ENCODE measurements at places on chromosomes 7 and 10. TPM values are rescaled to one million over a fixed set of nuclear protein-coding genes. Genes with fewer than 3 reads are reported as not detected.

Gene ITGB8
- 7.1 TPM for total RNA-seq

Gene LRRC18
- total RNA-seq: not detected

Gene COA1
- total RNA-seq: 41.8 TPM

Gene CARD11
- total RNA-seq: 46.0 TPM

Gene HOXA3
- total RNA-seq: 0.75 TPM

Gene SPDYE3
- not detected for total RNA-seq

Gene DENND2A
- total RNA-seq: 0.66 TPM

Gene ZNF239
- 2.9 TPM for total RNA-seq

Gene HOXA4
- 0.85 TPM for total RNA-seq

Gene VIPR2
- total RNA-seq: not detected

Gene MPP7
- total RNA-seq: 0.56 TPM

Gene AKR1C2
- not detected for total RNA-seq

Gene BLVRA
- 32.9 TPM for total RNA-seq

Gene SLC39A12
- total RNA-seq: under 0.01 TPM

Gene SFRP4
- total RNA-seq: 0.09 TPM

Gene CYP2E1
- not detected for total RNA-seq

Gene MACC1
- under 0.01 TPM for total RNA-seq

Gene SEMA3A
- total RNA-seq: 47.7 TPM

Gene GLI3
- total RNA-seq: 3.5 TPM

Gene SPOCK2
- 0.28 TPM for total RNA-seq

Gene WNT2
- 0.19 TPM for total RNA-seq

Gene RADIL
- 1.0 TPM for total RNA-seq

Gene NPSR1
- total RNA-seq: not detected

Gene TBXAS1
- total RNA-seq: 4.2 TPM

Gene CALCR
- not detected for total RNA-seq

Gene KIF11
- total RNA-seq: 24.6 TPM

Gene RPS24
- 2,717 TPM for total RNA-seq

Gene MALRD1
- not detected for total RNA-seq

Gene MEOX2
- under 0.01 TPM for total RNA-seq

Gene ENTPD1
- total RNA-seq: 3.3 TPM

Gene CC2D2B
- not detected for total RNA-seq

Gene MYOZ1
- total RNA-seq: not detected

Gene AKR1C4
- total RNA-seq: not detected

Gene ASAH2
- 0.63 TPM for total RNA-seq

Gene ADRA2A
- 0.18 TPM for total RNA-seq

Gene FOXP2
- total RNA-seq: under 0.01 TPM

Gene PAX4
- not detected for total RNA-seq
